T-cell (primary cell): ENCODE measurements at places on chromosomes 1 and 21.

GRCh38 chr1:229430761-229431283 is 3.1 kb downstream of the ACTA1 start:
- no peak overlapping the region for H3K27ac ChIP-seq
- peaks cover 10% of the 10 kb centered on the region for H3K4me1 ChIP-seq
- H3K36me3 ChIP-seq: no peaks in the 10 kb centered on the region
- H3K27me3 ChIP-seq: peaks cover 14% of the 10 kb centered on the region
- no peak for DNase-seq
- H3K4me3 ChIP-seq: peak overlapping the region; percentile 74

DNA sequence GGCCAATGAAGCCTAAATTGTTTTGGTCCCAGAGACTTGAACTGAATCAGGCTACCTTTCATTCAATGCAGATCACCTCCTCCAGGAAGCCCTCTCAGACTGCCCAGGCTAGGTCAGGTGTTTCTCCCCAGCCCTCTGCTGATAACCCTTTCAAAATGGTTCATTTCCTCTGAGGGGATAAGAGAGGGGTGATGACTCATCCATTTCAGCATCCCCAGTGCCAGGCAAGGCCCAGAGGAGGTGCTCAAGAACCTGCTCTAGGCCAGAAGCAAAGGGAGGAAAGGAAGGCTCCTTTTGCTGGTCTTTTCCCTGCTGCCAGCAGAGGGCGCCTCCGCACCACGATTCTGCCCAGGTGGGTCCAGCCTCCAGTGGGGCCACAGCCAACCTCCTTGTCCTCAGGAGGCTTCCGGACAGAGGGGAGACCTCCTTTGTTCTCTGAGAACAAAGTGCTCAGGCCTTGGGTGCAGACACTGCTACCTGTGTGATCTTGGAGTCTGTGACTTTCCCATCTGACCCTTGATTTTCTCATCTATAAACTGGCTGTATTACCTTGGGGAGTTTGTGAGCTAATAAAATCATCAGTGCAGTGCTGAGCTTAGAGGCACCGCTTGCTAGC is 45.3 kb upstream of the ARHGEF10L start:
- no peaks in the 10 kb centered on the region for H3K4me1 ChIP-seq
- H3K27ac ChIP-seq: no peak overlapping the region
- H3K27me3 ChIP-seq: no peaks in the 10 kb centered on the region
- no peak overlapping the region for H3K4me3 ChIP-seq
- H3K36me3 ChIP-seq: no peaks in the 10 kb centered on the region

DNA sequence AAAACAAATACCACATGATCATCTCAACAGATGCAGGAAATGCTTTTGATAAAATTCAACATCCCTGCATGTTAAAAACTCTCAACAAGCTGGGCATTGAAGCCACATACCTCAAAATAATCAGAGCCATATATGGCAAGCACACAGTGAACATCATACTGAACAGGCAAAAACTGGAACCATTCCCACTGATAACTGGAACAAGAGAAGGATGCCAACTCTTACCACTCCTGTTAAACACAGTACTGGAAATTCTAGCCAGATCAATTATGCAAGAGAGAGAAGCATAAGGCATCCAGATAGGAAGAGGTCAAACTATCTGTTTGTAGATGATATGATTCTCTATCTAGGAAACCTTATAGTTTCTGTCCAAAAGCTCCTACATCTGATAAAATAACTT is 91.6 kb downstream of the DNAH14 start:
- DNase-seq: no peak
- no peak overlapping the region for H3K4me3 ChIP-seq
- no peaks in the 10 kb centered on the region for H3K4me1 ChIP-seq
- no peaks in the 10 kb centered on the region for H3K36me3 ChIP-seq
- H3K27me3 ChIP-seq: peaks cover 5% of the 10 kb centered on the region

- H3K4me1 ChIP-seq: peaks cover 34% of the 10 kb centered on the region
- no peak for DNase-seq
- H3K27me3 ChIP-seq: no peaks in the 10 kb centered on the region
- peak overlapping the region; percentile 31 for H3K27ac ChIP-seq
- H3K36me3 ChIP-seq: peaks cover 74% of the 10 kb centered on the region
Measured at GRCh38 chr1:244858357-244858756, 6.0 kb downstream of the HNRNPU start.

DNA sequence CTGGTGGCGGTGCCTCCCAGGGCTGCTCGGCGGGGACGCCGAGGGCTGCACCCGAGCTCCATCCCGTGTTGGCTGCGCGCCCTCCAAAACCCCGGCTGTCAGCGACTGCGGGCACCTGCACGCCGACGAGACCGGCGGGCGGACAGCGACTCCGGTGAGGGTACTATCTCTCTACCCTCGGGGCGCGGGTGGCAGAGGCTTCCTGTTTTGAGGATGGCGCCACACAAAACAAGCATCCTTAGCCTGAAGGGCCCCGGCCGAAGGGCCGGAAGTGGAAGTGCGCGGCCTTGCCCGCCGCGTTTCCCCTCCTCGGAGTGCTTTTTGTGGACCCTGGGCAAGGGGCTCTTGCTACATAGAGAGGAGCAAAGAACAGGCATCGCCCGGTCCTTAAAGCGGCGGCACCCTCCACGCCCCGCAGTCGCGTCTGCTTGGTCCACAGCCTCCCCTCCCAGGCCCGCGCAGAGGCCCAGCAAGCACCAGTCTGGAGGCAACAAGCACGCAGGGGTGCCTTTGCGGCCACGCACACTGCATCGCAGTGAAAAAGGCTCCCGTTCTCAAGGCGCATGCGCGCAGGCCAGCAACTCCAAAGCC is 561 bp upstream of the COQ8A start:
- no peaks in the 10 kb centered on the region for H3K36me3 ChIP-seq
- H3K4me3 ChIP-seq: peak overlapping the region; percentile 89
- H3K27me3 ChIP-seq: no peaks in the 10 kb centered on the region

GRCh38 chr21:15749082-15749860 is 19.5 kb downstream of the USP25 start:
- H3K27me3 ChIP-seq: no peaks in the 10 kb centered on the region
- H3K4me3 ChIP-seq: no peak overlapping the region
- no peak for DNase-seq

GRCh38 chr1:106921186-106921585 is 135.3 kb upstream of the PRMT6 start:
- DNase-seq: no peak
- H3K4me3 ChIP-seq: no peak overlapping the region
- H3K27me3 ChIP-seq: no peaks in the 10 kb centered on the region
- no peak overlapping the region for H3K27ac ChIP-seq
- no peaks in the 10 kb centered on the region for H3K36me3 ChIP-seq
- H3K4me1 ChIP-seq: no peaks in the 10 kb centered on the region

DNA sequence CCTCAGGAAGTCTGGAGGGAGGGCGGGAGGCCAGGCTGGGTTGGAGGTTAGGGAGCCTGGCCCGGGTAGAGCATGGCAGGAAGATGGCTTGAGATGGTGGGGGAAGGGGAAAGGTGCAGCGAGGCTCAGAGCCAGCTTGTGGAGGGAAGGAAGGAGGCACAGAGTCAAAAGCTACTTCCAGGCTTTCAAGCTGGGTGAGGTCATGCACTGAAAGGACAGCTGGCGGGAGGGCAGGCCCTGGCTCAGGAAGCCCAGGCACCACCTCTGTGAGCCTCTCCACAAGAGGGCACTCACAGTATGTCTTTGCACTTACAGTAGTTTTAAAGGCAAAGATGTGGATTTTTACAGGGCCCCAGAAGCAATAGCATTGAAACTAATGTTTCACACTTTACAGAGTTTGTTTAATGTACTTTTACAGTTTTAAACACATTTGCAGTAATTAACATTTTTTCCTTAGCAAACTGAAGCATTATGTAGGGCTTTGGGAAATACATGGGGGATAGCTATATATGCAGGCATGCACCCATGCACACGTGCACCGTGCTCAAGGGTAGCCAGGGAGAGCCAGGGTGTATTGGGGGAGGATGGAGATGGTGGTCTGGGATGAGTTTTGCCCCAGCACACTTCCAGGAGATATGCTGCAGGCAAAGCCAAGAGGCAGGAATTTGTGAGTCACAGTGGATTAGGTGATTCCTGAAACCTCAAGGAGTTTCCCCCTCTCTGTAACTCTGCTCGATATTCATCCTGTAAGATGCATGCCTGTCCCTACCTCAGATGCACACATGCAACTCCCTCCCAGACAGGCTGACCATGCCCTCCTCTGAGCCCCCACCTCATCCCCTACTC is 6.1 kb upstream of the ADAM15 start:
- H3K4me3 ChIP-seq: no peak overlapping the region
- H3K27me3 ChIP-seq: peaks cover 20% of the 10 kb centered on the region
- H3K27ac ChIP-seq: no peak overlapping the region
- H3K4me1 ChIP-seq: no peaks in the 10 kb centered on the region
- peak; percentile 51 for DNase-seq

DNA sequence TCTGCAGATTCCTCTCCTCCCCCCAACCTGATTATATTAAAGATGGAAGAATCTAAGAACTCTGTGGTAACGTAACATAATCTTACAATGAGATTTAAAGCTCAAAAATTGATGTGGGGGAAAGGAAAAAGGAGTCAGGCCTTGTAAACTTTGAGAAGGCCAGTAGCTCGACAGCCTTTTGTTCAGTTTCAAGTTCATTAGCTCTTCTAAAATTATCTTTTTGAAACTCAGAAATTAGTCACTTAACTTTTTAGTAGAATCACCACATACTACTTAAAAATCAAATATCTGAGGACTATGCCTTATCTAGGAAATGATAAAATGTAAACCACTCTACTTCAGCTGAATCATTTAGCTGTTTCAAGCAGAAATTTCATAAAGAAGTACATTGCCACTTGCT is 996.2 kb downstream of the AMY1C start:
- H3K27me3 ChIP-seq: no peaks in the 10 kb centered on the region
- H3K4me1 ChIP-seq: no peaks in the 10 kb centered on the region
- H3K4me3 ChIP-seq: no peak overlapping the region

- H3K27ac ChIP-seq: no peak overlapping the region
- H3K4me3 ChIP-seq: no peak overlapping the region
- no peaks in the 10 kb centered on the region for H3K4me1 ChIP-seq
- peaks cover 12% of the 10 kb centered on the region for H3K27me3 ChIP-seq
Measured at GRCh38 chr1:30452925-30453324, 270.5 kb downstream of the MATN1 start.

DNA sequence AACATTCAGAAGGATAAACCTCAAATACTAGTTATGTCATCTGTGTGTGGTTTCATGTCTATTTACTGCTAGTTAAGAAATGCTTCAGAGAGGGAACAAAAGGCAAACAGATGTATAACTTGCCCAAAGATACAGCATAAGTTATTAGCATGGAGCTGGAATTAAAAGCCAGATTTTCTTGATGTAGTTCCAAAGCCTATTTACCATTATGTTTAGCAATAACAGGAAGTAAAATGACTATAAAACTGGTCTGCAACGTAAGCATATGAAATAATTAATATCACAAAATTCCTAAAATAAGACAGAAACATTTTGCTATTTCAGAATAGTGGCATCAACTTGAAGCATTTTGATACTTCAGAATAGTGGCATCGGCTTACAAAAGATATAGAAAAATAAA is 1232.8 kb downstream of the NCAM2 start:
- no peak for DNase-seq
- no peak overlapping the region for H3K4me3 ChIP-seq
- H3K27ac ChIP-seq: no peak overlapping the region

DNA sequence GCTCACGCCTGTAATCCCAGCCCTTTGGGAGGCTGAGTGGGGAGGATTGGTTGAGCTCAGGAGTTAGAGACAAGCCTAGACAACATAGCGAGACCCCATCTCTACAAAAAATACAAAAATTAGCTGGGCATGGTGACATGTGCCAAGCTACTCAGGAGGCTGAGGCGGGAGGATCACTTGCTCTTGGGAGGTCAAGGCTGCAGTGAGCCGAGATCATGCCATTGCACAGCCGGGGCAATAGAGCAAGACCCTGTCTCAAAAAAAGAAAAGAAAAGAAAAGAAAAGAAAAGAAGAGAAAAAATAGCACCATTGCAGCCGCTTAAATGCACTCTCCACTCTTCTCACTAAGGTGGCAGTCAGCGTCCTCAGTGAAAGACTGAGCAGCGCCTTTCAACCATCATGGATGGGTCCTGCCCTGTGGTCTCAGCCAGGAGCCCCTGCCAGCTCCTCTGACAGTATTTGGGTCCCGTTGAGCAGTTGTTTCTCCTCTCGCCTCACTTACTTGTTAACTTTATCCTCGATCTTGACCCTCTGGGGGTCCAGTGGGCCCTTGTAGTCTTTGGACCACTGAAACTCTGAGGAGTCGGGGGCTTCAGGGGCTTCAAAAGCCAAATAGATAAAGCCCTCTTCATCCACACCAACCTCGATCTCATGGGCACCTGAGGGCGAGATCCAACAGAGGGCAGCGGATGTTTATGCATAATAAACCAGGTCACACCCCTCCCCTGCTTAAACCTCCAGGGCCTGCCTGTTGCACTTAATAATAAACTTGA is 36.9 kb downstream of the MYOM3 start:
- no peak overlapping the region for H3K4me3 ChIP-seq
- no peaks in the 10 kb centered on the region for H3K36me3 ChIP-seq
- H3K27ac ChIP-seq: no peak overlapping the region
- DNase-seq: no peak
- peaks cover 16% of the 10 kb centered on the region for H3K27me3 ChIP-seq

DNA sequence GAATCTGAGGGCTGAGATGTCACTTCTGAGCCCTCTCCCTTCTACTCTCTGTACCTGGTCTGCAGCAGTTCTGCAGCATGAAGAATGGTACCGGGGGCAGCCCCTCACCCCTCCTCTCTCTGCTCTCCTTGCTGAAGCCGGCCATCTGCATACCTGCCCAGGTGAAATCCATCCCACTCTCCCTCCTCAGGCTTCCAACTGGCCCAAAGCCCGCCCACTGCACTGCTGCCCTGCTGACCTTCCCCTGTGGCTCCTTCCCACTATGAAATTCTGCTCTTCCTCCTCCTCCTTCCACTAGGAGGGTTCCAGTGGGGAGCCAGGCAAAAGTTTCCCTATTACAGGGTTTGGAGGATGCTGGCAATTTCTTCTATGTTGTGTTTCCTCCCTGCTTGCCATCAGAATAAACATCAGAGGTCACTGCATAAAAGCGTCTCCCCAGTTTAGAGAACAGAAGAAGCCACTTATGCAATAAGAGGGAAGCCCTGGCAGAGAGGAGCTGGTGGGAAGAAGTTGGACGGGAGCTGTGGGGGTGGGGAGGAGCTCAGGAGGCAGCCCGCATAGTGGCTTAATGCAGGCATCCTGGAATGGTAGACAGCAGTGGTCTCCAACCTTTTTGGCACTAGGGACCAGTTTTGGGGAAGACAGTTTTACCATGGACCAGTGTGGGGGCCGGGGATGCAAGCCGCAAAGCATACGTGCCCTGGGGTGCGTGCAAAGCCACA is 30.3 kb downstream of the TMCO4 start:
- no peak for DNase-seq
- H3K27me3 ChIP-seq: no peaks in the 10 kb centered on the region
- H3K36me3 ChIP-seq: peaks cover 5% of the 10 kb centered on the region
- no peaks in the 10 kb centered on the region for H3K4me1 ChIP-seq
- no peak overlapping the region for H3K27ac ChIP-seq
- no peak overlapping the region for H3K4me3 ChIP-seq

DNA sequence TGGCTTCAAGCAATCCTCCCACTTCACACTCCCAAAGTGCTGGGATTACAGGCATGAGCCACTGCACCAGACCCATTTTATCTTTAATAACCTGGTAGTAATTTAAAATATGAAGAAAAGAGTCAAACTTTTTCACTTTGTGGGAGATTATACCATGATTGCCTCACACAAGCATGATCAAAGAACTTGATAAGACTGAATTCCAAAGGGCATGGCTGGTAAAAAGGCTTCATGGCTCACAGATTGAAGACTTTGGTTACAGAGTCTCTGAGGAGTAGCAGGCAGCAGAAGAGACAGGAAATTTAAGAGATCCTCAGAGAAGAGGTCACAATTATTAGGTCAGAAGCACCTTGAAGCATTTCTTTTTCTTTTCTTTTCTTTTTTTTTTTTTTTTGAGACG is 16.4 kb upstream of the RGSL1 start:
- H3K36me3 ChIP-seq: no peaks in the 10 kb centered on the region
- DNase-seq: no peak
- H3K27ac ChIP-seq: no peak overlapping the region
- no peaks in the 10 kb centered on the region for H3K27me3 ChIP-seq
- H3K4me1 ChIP-seq: peaks cover 4% of the 10 kb centered on the region
- no peak overlapping the region for H3K4me3 ChIP-seq
